ENCODE measurements at places on chromosomes 3 and 15. TPM values are rescaled to one million over a fixed set of nuclear protein-coding genes. Genes with fewer than 3 reads are reported as not detected.

- DNase-seq: no peak
These were observed 94.2 kb downstream of the LEKR1 start for GRCh38 chr3:156920399-156920798.

Gene TM6SF1
- 5.0 TPM for total RNA-seq

Gene POMGNT2
- total RNA-seq: 23.0 TPM

DNA sequence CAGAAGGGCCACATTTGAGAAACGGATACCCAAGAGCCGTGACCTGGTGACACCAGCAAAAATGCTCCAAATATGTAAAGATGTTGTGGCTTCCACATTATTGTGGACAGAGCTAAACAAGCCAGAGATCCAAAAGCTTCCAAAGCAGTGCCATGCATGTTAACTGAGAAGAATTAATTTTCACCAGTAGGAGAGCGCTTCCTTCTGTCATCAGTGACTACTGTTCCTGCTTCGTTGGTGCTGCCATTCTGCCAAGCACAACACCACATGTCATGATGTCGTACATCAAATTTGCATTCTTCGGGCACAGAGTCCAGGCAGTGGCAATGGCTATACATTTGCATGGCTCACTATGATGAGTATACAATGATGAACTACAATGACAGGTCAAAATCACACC, 19.1 kb upstream of the CHST2 start:
- no peak for DNase-seq

DNA sequence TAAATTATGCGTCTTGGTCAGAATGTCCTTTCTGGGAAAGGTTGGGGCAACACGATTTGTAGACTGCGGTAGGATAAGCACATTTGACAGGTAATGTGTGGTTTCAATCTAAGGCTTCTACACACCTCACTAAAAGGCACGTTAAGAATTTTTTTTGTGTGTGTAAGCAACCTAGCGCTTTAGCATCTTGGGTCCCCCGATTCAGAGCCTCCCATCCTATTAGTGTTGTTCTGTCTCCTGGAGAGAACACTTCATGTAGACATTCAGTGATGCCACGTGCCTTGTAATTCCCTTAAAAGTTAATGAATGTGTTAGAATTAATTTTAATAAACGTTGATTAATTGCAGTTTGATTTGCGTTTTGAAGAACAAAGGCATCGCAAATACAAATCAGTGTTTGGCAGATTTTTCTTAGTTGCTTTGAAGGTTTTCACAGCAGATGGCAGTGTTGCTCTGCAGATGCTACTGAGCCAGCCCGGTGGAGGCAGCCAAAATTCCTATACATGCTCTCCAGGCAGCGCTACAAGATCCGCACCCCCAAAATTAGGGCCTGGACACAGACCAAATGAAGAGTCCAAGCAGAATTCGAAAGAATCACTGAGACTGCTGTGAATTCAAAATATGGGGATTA, 63.5 kb downstream of the OTOL1 start:
- DNase-seq: no peak

GRCh38 chr15:55669270-55669669, 73.7 kb downstream of the PRTG start:
- DNase-seq: no peak

All from Right ventricle myocardium inferior (tissue), 1 donor.